ENCODE measurements at places on chromosomes 1 and 21.

DNA sequence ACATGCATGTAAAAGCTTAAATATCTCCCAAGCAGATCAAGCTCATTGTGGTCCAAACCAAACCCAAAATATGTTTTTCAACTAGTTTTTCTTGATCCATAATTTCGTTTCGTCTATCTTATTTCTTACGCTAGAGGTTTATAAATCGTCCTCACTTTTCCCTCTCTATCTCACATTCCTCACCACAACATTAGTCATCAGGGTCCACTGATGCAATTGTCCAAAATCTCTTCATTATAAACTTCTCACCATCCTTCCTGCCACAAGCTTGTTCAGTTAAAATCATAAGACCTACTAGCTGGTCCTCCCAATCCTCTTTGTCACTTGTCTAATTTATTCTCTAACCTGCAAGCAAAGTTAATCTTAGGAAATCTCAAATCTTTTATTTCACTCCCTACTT, 173.0 kb upstream of the PALMD start:
- no peak for DNase-seq

GRCh38 chr1:86205741-86206140, 49.2 kb upstream of the COL24A1 start:
- DNase-seq, result no peak

GRCh38 chr1:84141182-84142003, 2.7 kb upstream of the PRKACB start:
- DNase-seq, result no peak

GRCh38 chr1:231201979-231202633, 38.9 kb upstream of the GNPAT start:
- no peak for DNase-seq

DNA sequence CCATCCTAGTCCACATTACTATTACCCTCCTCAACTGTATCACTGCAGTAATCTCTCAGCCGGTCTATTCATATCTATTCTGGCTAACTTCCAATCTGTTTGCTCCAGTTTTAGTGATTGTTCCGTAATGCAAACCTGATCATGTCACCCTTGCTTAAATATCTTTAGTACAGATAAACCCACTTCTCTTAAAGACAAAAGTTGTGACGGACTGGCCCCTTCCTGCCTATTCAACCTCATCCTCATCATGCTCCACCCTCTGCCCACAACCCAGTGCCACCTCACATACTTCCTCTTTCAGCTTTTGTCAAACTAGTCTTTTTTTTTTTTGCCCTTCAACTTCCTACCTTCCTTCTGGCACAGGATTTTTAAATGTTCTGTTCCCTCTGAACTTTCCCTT, 2.8 kb upstream of the C1orf162 start:
- no peak for DNase-seq

DNA sequence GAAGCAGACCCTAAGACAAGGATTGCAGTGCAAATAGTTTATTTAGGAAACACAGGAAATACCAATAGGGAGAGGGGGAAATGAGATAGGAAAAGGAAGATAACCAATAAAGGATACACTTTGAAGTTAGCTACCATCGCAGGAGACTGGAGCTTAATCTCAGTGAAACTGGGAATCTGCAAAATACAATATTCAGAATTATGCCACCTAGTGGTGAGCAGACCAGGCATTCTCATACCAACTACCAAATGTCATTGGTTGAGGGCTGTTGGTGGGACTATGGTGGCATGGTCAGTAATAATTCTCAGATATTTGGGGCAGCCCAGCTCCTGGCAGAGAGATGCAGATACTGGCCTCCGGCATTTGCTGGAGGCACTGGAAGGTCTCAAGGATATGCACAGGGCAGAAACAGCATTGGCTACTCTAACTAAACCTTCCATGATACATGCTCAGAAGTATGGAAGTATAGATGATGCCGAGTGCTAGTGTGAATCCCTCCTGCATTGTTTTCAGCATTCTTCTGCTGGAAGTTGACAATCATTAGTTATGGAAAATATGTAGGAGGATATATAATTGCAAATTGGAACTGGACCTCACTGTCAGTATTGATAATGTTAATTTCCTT, 11.8 kb upstream of the ZFP69B start:
- DNase-seq, result no peak

GRCh38 chr1:35172022-35172421, 20.9 kb downstream of the SFPQ start:
- no peak for DNase-seq

DNA sequence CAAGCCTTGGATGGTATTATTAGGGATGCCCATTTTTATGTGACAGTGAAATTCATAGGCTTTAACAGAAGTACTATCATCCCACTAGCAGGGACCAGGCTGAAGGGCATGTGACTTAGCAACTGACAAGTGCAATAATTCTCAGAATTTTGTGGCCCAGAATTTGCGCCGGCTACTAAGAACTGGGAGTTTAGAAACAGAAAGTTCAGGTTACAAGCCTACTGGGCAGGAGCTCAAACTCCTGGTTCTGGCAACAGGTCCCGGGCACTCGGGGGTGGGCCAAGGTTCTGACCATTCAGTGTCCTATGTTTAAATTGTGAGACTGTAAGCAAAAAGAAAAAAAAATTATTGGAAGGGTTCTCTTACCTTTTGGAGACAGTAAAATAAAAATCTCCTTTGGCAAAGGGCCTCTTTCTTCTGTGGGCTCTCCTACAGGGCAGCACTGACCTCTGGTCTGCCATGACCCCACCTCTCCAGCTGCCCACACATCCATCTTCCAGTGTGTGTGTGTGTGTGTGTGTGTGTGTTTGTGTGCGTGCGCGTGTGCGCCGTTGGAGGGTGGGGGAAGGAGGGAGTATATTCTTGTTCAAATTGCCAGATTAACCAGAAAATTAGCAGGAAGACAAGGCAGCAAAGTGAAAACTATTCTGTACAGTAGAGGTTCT, 26.1 kb downstream of the IRF2BP2 start:
- DNase-seq, result no peak

DNA sequence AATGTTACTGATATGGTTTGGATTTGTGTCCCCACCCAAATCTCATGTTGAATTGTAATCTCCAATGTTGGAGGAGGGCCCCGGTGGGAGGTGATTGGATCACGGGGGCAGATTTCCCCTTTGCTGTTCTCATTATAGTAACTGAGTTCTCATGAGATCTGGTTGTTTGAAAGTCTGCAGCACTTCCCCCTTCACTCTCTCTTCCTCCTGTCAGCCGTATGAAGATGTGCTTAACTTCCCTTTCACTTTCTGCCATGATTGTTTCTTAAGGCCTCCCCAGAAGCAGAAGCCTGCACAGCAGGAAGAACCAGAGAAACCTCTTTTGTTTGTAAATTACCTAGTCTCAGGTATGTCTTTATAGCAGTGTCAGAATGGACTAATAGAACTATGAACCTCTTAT, 28.4 kb downstream of the TRIM33 start:
- no peak for DNase-seq

DNA sequence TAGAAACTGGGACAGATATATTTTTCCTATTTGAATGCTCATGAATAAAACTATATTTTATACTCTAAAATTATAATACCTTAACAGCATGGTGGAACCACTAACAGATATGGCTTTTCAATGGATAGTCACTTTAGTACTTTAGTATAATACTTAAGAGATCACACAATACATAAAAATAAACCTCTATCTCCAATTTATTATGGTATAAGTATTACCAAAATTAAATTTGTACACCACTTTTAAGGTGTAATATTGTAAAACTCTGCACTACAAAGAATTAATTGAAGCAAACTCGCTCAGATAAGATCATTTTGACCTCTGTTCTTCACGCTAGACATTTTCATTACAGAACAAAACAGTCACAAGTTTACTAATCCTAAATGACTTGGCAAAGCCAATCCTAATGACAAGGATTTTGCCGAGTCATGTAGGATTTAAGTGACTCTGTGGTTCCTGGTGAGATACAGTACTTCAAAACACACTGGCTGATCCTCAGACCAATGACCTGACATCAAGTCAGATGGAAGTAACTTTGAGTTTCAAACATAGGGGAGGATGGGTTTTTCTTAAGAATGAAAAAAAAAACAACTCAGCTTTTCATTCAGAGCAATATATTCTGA, 200.6 kb downstream of the SMYD3 start:
- no peak for DNase-seq

DNA sequence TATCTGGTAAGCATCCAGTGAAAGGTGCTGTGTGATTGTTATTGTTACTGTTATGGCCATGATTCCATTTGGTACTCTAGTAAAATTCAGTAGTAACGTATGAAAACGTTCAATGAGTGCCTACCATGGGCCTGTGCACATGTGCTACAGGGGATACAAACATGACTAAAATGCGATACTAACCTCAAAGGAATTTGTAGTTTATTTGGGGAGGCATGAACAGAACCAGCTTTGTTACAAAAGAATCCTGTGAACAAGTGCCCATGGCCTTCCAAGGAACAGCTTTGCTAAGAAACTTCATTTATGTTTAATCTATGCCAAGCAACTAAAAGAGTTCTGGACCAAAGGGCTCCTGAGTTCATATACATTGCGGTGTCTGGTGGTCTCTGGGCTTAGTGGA, 28.7 kb downstream of the PTGFR start:
- no peak for DNase-seq

DNA sequence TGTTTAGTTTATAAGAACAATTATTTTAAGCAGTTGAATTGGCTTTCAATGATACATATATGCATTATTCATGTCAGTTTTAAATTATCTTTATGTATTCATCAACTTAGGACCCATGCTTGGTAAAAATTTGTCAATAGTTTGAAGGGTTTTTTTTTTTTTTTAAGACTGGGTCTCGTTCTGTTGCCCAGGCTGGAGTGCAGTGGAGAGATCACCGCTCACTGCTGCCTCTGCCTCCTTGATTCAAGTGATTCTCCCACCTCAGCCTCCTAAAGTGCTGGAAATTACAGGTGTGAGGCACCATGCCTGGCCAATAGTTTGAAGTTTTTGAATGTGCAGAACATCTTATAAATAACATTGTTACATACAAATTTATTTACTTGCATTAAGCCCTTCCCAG, 1671.0 kb upstream of the B3GALT2 start:
- no peak for DNase-seq
